Nephron progenitor cell (in vitro differentiated cells): ENCODE measurements at places on chromosomes 11 and 22.

- H3K4me3 ChIP-seq: no peak overlapping the region
- peaks cover 22% of the 10 kb centered on the region for H3K4me1 ChIP-seq
- no peak for DNase-seq
Measured at GRCh38 chr22:43921370-43921769, 2.2 kb upstream of the PNPLA3 start.

- no peak for DNase-seq
- H3K36me3 ChIP-seq: no peaks in the 10 kb centered on the region
- no peak overlapping the region for H3K27ac ChIP-seq
- H3K4me1 ChIP-seq: peaks cover 22% of the 10 kb centered on the region
Measured at GRCh38 chr22:36787204-36787988, 11.5 kb upstream of the IFT27 start.

- no peak for DNase-seq
- peaks cover 79% of the 10 kb centered on the region for H3K36me3 ChIP-seq
- no peaks in the 10 kb centered on the region for H3K27me3 ChIP-seq
- peaks cover 8% of the 10 kb centered on the region for H3K4me1 ChIP-seq
- H3K4me3 ChIP-seq: no peak overlapping the region
- H3K27ac ChIP-seq: peak overlapping the region; percentile 83
Measured at GRCh38 chr11:59199546-59200422, 12.9 kb downstream of the MPEG1 start.

GRCh38 chr11:35852056-35852455 is 91.8 kb upstream of the LDLRAD3 start:
- H3K27me3 ChIP-seq: peaks cover 16% of the 10 kb centered on the region
- no peaks in the 10 kb centered on the region for H3K4me1 ChIP-seq
- H3K4me3 ChIP-seq: no peak overlapping the region

DNA sequence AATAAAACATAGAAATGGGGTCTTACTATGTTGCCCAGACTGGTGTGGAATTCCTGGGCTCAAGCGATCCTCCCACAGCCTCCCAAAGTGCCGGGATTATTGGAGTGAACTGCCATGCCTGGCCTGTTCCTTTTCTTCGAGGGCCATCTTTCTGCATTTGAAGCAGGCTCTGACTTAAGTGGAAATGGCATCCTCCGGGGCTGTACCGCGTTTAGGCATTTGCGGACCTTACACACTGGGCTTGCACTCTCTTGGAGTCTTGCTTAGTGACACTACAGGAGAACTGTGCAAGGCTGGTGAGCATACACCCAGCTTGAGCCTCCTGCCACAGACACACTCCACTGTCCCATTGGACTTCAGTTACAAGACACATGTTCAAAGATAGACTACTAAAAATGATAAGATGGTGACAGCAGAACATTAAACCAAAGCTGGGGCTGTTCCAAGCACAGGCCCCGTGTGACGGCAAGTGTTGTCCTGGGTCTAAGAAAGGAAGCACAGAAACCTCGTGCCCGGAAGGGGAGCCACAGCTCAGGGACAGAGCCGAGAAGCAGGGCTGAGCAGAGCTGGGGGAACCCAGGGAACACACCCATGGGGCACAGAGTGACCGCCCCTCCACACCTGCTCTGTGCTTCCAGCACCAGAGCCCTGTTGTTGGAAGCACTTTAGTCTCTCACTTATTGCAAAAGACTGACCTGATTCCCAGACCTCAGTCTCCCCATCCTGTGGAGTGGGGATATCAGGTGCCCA is 59.0 kb upstream of the SHANK2 start:
- H3K4me3 ChIP-seq: no peak overlapping the region
- H3K27me3 ChIP-seq: peaks cover 23% of the 10 kb centered on the region
- H3K4me1 ChIP-seq: peaks cover 9% of the 10 kb centered on the region
- no peaks in the 10 kb centered on the region for H3K36me3 ChIP-seq
- no peak overlapping the region for H3K27ac ChIP-seq

DNA sequence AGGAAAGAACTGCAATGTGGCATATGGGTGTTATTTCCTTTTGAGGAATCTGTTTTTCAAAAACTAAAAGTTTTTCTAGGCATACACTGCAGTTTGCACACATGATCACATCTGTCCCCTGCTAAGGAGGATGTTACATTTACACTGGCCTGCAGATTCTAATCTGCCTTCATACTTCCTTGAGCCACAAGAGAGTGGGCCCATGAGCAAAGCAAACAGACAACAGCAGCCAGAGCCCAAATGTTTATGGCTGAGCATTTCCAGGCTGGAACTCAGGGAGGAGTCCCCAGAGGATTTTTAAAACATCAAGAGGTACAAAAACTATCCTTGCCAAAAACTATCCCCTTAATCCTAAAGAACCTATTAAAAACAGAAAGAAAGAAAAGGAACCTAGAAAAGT is 117.2 kb upstream of the MTNR1B start:
- H3K36me3 ChIP-seq: peaks cover 47% of the 10 kb centered on the region
- no peak overlapping the region for H3K4me3 ChIP-seq
- H3K27ac ChIP-seq: peak overlapping the region; percentile 27
- no peaks in the 10 kb centered on the region for H3K27me3 ChIP-seq
- no peak for DNase-seq

DNA sequence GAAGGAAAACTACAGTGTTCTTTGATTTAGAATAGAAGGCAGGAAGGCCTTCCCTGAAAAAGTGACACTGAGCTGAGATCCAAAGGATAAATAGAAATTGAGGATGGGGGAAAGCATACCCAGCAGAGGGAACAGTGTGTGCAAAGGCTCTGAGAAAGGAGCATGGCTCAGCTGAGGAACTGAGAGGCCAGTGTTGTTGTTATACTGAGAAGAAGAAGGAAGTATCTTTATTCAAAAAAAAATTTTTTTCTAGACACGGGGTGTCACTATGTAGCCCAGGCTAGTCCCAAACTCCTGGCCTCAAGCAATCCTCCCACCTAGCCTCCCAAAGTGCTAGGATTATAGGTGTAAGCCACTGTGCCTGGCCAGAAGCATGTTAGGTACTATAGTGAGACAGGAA is 3.5 kb upstream of the PIK3C2A start:
- no peak for DNase-seq
- H3K36me3 ChIP-seq: peaks cover 32% of the 10 kb centered on the region
- H3K4me3 ChIP-seq: no peak overlapping the region

DNA sequence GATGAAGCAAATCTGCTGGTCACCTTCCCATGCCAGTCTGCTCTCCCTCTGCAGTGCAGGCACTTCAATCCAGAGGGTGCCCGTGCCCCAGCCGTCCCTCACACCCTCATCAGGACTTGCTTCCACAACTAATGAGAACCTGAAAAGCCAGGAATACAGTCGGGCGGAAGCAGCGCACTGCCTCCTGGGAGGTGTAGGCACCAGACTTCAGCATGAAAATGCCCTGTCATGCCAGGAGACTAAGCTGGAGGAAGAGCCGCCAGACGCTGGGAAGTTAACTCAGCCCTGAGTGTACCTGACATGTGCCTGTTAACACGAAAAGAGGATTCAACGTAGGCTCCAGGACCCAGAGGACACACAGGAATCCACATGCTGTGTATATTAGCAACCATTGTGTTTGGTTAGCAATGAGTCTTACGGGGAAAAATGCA is 40.1 kb upstream of the FLI1 start:
- peak; percentile 12 for DNase-seq
- H3K4me3 ChIP-seq: no peak overlapping the region
- no peak overlapping the region for H3K27ac ChIP-seq
- peaks cover 18% of the 10 kb centered on the region for H3K27me3 ChIP-seq
- peaks cover 5% of the 10 kb centered on the region for H3K36me3 ChIP-seq

DNA sequence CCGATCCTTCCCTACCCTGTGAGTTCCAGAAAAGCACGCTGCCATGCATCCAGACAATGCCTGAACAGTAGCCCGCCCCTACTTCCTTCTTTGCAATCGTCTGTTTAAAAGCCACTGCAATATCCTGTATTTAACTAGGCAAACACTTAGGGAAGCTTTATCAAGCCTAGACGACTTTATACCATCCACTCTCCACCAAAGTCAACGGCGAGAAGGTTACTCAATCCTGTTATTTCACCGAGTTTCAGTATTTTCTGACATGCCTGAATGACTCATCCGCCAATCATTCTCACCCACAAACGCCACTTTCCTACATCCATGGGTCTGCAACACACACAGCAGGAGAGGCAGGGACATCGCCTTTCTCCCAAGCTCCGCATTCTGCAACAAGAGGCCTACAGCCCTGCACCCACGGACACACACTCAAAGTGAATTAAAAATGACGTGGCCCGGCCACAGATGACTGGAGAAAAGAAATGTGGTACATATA is 9.3 kb downstream of the CELSR1 start:
- peaks cover 23% of the 10 kb centered on the region for H3K36me3 ChIP-seq
- H3K27me3 ChIP-seq: peaks cover 21% of the 10 kb centered on the region
- no peak overlapping the region for H3K4me3 ChIP-seq
- DNase-seq: no peak
- peaks cover 49% of the 10 kb centered on the region for H3K4me1 ChIP-seq

GRCh38 chr11:132623511-132623910 is 908.8 kb downstream of the OPCML start:
- DNase-seq: no peak
- peaks cover 8% of the 10 kb centered on the region for H3K27me3 ChIP-seq
- no peaks in the 10 kb centered on the region for H3K36me3 ChIP-seq
- H3K27ac ChIP-seq: no peak overlapping the region

- H3K27me3 ChIP-seq: no peaks in the 10 kb centered on the region
- peaks cover 6% of the 10 kb centered on the region for H3K4me1 ChIP-seq
- no peak overlapping the region for H3K4me3 ChIP-seq
- DNase-seq: no peak
- H3K36me3 ChIP-seq: no peaks in the 10 kb centered on the region
Measured at GRCh38 chr11:96905663-96906062, 515.9 kb downstream of the JRKL start.

- H3K36me3 ChIP-seq: peaks cover 5% of the 10 kb centered on the region
- H3K4me3 ChIP-seq: no peak overlapping the region
- H3K27me3 ChIP-seq: peaks cover 4% of the 10 kb centered on the region
- H3K4me1 ChIP-seq: peaks cover 63% of the 10 kb centered on the region
- DNase-seq: no peak
Measured at GRCh38 chr11:77175021-77175842, 47.2 kb downstream of the MYO7A start.

- DNase-seq: no peak
- no peak overlapping the region for H3K4me3 ChIP-seq
- H3K36me3 ChIP-seq: peaks cover 39% of the 10 kb centered on the region
Measured at GRCh38 chr11:32262367-32262766, 171.5 kb downstream of the RCN1 start.

DNA sequence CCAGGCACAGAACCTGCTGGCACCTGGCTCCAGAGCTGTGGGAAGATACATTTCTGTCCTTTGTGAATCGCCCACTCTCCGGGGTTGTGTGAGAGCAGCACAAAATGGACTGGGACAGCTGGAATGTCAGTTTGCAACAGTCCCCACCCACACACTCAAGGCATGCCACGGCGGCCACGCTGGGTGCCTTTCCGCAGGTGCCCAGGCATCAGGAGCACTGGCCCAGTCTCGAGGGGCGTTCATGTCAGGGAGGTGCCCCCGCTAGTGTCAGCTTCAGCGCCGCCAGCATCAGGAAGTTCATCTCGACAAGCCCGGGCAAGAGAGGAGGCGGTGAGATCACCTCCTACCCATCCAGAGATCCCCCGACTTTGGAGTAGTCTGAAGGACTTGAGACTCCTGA is 2.1 kb downstream of the TP53AIP1 start:
- peaks cover 67% of the 10 kb centered on the region for H3K4me1 ChIP-seq
- no peak for DNase-seq
- H3K27ac ChIP-seq: no peak overlapping the region

- peak; percentile 78 for DNase-seq
- H3K4me3 ChIP-seq: peak within 1 kb of the TSS; percentile 81
- H3K27ac ChIP-seq: no peak within 1 kb of the TSS
Measured at GRCh38 chr11:68003846-68004550, at the start of gene UNC93B1. Gene UNC93B1, minus strand, starts transcription at chr11:68004097. Its CDS starts 54 bp downstream, at chr11:68004043.

DNA sequence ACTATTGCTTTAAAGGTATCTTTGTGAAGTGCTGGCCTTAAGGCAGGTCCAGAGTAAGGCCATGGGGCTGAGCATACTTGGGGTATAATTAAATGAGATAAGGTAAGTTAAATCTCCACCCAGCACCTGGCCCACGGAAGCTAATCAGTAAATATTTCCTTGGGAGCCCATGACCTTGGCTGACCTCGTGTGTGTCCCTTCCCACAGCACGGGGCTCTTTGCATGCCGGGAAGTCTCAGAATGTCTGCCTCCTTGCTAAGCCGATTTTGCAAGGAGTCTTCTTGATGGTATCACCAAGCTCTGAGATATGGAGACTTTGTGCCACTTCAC is 46.5 kb downstream of the ADM start:
- H3K4me1 ChIP-seq: peaks cover 19% of the 10 kb centered on the region
- no peak overlapping the region for H3K4me3 ChIP-seq
- DNase-seq: no peak
- no peak overlapping the region for H3K27ac ChIP-seq
- H3K36me3 ChIP-seq: no peaks in the 10 kb centered on the region

DNA sequence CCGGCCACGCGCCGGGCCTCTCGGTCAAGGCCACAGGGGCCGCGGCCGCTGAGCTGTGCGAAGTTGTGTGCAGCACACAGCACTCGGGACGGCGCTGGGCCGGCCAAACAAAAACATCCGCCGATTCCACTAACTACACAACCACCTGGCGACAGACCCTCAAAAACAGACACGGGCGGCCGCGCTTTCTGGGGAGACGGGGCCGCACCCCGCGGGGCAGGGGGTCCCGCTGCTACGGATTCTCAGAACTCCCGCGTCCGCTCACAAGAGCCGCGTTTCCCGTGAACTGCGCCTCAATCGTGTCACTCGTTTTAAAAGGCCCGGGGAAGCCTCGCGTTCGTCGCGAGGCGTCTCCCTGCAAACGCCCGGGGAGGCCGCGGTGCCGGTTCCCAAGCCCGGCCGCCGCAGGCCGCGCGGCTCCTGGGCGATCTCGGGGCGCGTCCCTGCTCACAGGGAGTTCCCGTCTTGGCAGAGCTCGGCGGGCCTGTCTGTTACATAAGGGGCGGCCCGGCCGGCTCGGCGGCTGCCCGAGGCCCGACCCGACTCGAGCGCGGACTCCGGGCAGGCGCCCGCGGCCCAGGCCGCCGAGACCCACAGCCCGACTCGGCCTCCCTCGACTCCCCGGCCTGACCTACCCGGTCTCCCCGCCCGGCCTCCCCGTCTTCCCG is 936 bp downstream of the BRD1 start:
- H3K27me3 ChIP-seq: peaks cover 15% of the 10 kb centered on the region
- H3K27ac ChIP-seq: no peak overlapping the region
- peak overlapping the region; percentile 88 for H3K4me3 ChIP-seq
- peak; percentile 55 for DNase-seq

DNA sequence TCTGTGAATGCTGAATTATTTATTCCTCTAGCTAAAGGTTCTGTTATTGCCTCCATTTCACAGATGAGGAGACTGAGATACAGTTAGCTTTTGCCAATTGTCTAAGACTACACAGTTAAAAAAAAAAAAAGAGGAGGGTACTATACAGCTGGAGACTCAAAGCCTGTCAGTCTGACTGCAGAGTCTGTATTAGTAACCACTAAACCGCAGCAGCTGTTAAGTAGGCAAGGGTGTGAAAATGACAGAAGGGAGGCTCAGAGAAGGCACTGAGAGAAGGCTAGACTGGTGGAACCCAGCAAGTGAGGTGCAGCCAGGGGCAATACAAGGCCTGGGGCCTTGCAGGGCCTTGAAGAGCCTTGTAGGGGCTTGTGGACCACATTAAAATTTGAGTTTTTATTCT is 181.2 kb downstream of the CSNK2A3 start:
- no peaks in the 10 kb centered on the region for H3K36me3 ChIP-seq
- peaks cover 13% of the 10 kb centered on the region for H3K4me1 ChIP-seq
- no peak for DNase-seq
- H3K27ac ChIP-seq: no peak overlapping the region
- H3K4me3 ChIP-seq: no peak overlapping the region
